Sigmoid colon (tissue), 7 donors: ENCODE measurements at places on chromosomes 7 and 10. TPM values are rescaled to one million over a fixed set of nuclear protein-coding genes. Genes with fewer than 3 reads are reported as not detected.
A peak's percentile ranks its signal among the peaks of the same experiment; 100 is the strongest.

DNA sequence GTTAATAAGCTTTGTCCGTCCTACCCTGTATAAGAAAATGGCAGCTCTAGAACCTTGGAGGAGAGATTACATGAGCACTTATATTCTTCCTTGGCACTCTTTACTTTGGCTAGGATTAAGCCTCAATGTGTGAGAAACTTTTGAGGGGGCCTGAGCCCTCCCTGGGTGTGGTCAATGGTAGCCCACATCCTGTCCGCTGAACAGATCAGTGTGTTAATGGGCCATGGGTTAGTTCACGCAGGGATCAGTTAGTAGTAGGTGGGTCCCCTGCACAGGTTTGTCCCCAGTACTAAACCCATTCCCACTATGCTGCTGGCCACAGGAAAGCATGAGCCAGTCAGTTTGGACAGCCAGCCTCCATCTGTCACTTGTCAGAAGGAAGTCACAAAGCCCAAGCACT lies 20.2 kb upstream of the IKZF1 start:
- no peaks in the 10 kb centered on the region for H3K27me3 ChIP-seq
- no peaks in the 10 kb centered on the region for H3K4me1 ChIP-seq
- H3K4me3 ChIP-seq, result no peak overlapping the region
- no peaks in the 10 kb centered on the region for H3K36me3 ChIP-seq

The PTER gene
- total RNA-seq, result 6.1 TPM

The CABCOCO1 gene
- 3.1 TPM for total RNA-seq

The PDE1C gene
- 11.4 TPM for total RNA-seq

GRCh38 chr7:608361-608760 lies 88.7 kb upstream of the PDGFA start:
- no peaks in the 10 kb centered on the region for H3K36me3 ChIP-seq
- H3K4me3 ChIP-seq, result no peak overlapping the region
- peaks cover 18% of the 10 kb centered on the region for H3K4me1 ChIP-seq
- H3K27me3 ChIP-seq, result no peaks in the 10 kb centered on the region
- no peak overlapping the region for H3K27ac ChIP-seq

GRCh38 chr7:66335318-66335717 lies 130.2 kb downstream of the TPST1 start:
- H3K4me1 ChIP-seq, result no peaks in the 10 kb centered on the region
- H3K36me3 ChIP-seq, result no peaks in the 10 kb centered on the region
- H3K27ac ChIP-seq, result no peak overlapping the region
- no peak overlapping the region for H3K4me3 ChIP-seq

The ZNF239 gene
- total RNA-seq, result 5.5 TPM

The FBXL13 gene
- total RNA-seq, result 2.5 TPM

GRCh38 chr7:70416986-70417655 lies 714.8 kb upstream of the GALNT17 start:
- DNase-seq, result no peak
- H3K4me3 ChIP-seq, result no peak overlapping the region
- no peaks in the 10 kb centered on the region for H3K36me3 ChIP-seq

The AGBL3 gene
- total RNA-seq, result 3.1 TPM

GRCh38 chr10:4482659-4483058 lies 343.3 kb upstream of the AKR1E2 start:
- H3K27me3 ChIP-seq, result no peaks in the 10 kb centered on the region
- no peak overlapping the region for H3K4me3 ChIP-seq
- no peak for DNase-seq
- no peak overlapping the region for H3K27ac ChIP-seq

GRCh38 chr10:74598891-74599566 lies 227.4 kb upstream of the KAT6B start:
- DNase-seq, result no peak
- H3K4me3 ChIP-seq, result no peak overlapping the region
- peaks cover 10% of the 10 kb centered on the region for H3K4me1 ChIP-seq
- no peaks in the 10 kb centered on the region for H3K27me3 ChIP-seq

DNA sequence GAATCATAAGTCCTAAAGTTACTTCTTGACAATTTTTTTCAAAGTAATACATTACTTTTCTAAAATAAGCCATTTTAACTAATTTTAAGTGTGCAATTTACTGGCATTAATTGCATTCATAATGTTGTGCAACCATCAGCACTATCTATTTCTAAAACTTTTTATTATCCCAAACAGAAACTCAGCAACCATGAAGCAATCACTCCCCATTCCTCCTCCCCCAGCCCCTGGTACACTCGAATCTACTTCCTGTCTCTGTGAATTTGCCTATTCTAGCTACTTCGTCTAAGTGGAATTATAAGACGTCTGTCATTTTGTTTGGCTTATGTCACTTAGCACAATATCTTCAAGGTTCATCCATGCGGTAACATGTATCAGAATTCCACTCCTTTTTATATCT lies 84.9 kb downstream of the MKX start:
- no peaks in the 10 kb centered on the region for H3K36me3 ChIP-seq
- H3K27me3 ChIP-seq, result no peaks in the 10 kb centered on the region
- H3K27ac ChIP-seq, result no peak overlapping the region
- no peaks in the 10 kb centered on the region for H3K4me1 ChIP-seq
- H3K4me3 ChIP-seq, result no peak overlapping the region
- no peak for DNase-seq

The CPA1 gene
- not detected for total RNA-seq

The SYT15B gene
- total RNA-seq, result 0.99 TPM

DNA sequence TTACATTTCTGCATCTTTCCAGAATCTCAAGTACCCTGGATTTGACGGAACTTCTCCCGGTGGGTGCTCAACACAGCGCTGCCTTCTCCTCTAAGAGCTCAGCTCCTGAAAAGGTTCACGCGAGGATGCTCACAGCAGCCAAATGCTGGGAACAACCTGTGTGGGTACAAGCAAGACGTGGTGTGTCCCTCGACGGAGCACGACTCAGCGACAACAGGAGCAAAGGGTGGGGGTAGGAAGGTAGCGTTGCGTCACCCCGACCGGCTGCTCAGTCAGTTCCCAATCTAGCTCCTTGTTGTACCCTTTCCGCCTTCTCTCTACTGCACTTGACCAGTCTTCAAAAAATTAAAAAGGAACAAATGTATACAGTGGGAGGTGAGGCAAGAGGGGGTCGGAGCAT lies 117.3 kb downstream of the PTPRN2 start:
- no peaks in the 10 kb centered on the region for H3K36me3 ChIP-seq
- DNase-seq, result peak; percentile 85
- no peak overlapping the region for H3K4me3 ChIP-seq
- no peaks in the 10 kb centered on the region for H3K27me3 ChIP-seq
- H3K27ac ChIP-seq, result peak overlapping the region; percentile 83
